Temporal lobe (tissue), 4 donors: ENCODE measurements at places on chromosomes 3 and 15. TPM values are rescaled to one million over a fixed set of nuclear protein-coding genes. Genes with fewer than 3 reads are reported as not detected.

Gene CADPS
- total RNA-seq = 202 TPM

Gene GOLGA6L7
- total RNA-seq = not detected

Gene SKOR1
- 0.25 TPM for total RNA-seq

Gene PAQR5
- total RNA-seq = 1.5 TPM

Gene EID1
- 157 TPM for total RNA-seq

Gene P2RY1
- 11.6 TPM for total RNA-seq

Gene NUSAP1
- 16.7 TPM for total RNA-seq

Gene FSTL1
- 55.1 TPM for total RNA-seq
